T-helper 17 cell (primary cell): ENCODE measurements at places on chromosomes 7 and 10. TPM values are rescaled to one million over a fixed set of nuclear protein-coding genes. Genes with fewer than 3 reads are reported as not detected.

DNA sequence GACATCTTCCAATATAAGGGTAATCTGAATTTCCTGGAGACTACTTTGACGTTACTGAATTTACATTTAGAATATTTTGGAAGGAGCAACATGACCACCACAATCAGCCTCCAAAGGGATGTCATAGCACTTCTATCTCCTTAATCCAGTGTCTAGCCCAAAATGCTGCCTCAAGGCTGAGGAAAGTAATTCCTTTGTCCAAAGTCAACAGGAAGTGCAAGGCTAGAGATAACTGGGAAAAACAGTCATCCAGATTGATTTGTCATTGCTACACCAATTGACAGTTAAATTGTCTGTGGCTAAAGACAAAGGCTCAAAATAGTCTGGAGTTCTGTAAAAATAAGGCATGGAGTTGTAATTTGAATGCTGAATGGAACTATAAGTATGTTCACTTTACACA lies 3.9 kb upstream of the TFPI2 start:
- peaks cover 3% of the 10 kb centered on the region for H3K36me3 ChIP-seq
- H3K27me3 ChIP-seq: peaks cover 53% of the 10 kb centered on the region
- H3K4me3 ChIP-seq: no peak overlapping the region
- no peak for DNase-seq

DNA sequence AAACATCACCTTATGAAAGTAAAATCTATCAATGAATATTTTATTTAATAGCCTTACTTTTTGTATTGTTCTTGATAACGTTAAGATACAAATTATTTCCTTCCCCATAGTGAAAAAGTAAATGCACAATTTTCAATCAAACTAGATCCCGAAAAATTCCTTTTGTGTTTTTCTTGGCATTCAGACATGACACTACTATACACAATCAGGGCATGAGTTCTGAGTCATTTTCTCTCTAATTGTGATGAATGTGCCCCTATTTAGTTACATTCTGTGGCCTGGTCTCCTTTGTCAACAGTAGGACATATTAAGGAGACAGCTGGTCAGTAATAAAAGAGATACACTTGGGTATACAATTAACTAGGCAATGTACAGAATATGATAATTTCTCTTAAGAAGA lies 19.8 kb downstream of the COL1A2 start:
- no peak for DNase-seq
- H3K4me1 ChIP-seq: peaks cover 2% of the 10 kb centered on the region
- no peak overlapping the region for H3K4me3 ChIP-seq
- no peaks in the 10 kb centered on the region for H3K36me3 ChIP-seq
- peaks cover 40% of the 10 kb centered on the region for H3K27me3 ChIP-seq
- no peak overlapping the region for H3K27ac ChIP-seq

DNA sequence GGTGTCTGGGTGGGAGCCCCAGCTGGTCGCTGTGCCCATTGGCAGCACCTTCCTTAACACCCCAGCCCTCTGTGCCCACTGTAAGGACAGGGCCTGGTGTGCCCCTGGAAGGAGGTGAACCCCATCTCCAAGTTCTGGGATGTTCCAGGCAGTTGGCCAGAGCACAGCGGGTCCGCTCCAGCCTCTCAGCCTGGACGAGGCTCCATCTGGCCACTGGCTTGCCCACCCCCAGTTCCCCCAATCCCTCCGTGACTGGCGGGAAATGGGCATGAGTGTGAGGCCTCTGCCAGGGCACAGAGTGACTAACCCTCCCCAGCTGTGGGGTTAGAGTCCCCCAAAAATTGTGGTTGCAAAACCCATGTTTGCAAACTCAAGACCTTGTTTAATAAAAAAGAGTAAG lies 15.6 kb downstream of the GRIFIN start:
- no peaks in the 10 kb centered on the region for H3K27me3 ChIP-seq
- H3K4me1 ChIP-seq: no peaks in the 10 kb centered on the region
- no peak for DNase-seq
- no peak overlapping the region for H3K27ac ChIP-seq
- no peaks in the 10 kb centered on the region for H3K36me3 ChIP-seq

GRCh38 chr7:152073352-152073751 lies 47.9 kb downstream of the GALNT11 start:
- H3K27me3 ChIP-seq: no peaks in the 10 kb centered on the region
- H3K4me3 ChIP-seq: no peak overlapping the region
- no peak overlapping the region for H3K27ac ChIP-seq
- DNase-seq: no peak
- no peaks in the 10 kb centered on the region for H3K36me3 ChIP-seq

DNA sequence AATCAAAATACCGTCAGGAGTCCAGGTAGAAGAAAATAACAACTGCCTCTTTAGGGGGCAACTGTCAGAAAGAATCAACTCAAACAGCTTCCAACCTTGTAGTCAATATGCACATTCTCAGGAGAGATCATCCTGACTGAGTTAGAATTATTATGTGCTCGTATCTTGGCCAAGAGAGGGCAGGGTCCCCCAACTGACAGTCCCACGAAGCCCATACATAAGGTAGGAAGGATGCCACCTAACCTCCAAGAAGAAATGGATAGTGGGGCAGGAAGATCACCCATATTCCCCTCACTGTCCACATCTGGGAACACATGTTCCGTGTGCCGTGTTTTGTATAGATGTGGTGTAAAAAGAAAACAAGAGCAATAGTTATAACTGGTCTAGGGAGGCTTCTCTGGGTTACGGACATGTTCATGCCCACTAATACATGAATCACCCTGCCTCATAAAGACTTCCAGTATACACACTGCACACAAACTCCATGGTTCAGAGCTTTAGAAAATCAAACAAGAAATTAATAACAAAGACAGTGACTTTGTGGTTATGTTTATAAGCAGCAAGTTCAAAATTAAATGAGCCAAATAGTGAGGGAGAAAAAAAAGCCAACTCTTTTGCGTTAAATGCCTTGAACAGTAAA lies 295.6 kb downstream of the FGFR2 start:
- H3K4me3 ChIP-seq: no peak overlapping the region
- no peak for DNase-seq
- no peaks in the 10 kb centered on the region for H3K4me1 ChIP-seq
- H3K27me3 ChIP-seq: no peaks in the 10 kb centered on the region

GRCh38 chr7:22726345-22726906 lies 574 bp upstream of the IL6 start:
- no peaks in the 10 kb centered on the region for H3K36me3 ChIP-seq
- no peak overlapping the region for H3K27ac ChIP-seq
- peaks cover 16% of the 10 kb centered on the region for H3K4me1 ChIP-seq
- no peak for DNase-seq
- H3K27me3 ChIP-seq: peaks cover 29% of the 10 kb centered on the region
- H3K4me3 ChIP-seq: peak overlapping the region; percentile 55

GRCh38 chr7:116616555-116617059 lies 55.4 kb upstream of the MET start:
- H3K4me1 ChIP-seq: no peaks in the 10 kb centered on the region
- no peaks in the 10 kb centered on the region for H3K36me3 ChIP-seq
- H3K27ac ChIP-seq: no peak overlapping the region
- no peak overlapping the region for H3K4me3 ChIP-seq
- H3K27me3 ChIP-seq: peaks cover 34% of the 10 kb centered on the region
- no peak for DNase-seq

DNA sequence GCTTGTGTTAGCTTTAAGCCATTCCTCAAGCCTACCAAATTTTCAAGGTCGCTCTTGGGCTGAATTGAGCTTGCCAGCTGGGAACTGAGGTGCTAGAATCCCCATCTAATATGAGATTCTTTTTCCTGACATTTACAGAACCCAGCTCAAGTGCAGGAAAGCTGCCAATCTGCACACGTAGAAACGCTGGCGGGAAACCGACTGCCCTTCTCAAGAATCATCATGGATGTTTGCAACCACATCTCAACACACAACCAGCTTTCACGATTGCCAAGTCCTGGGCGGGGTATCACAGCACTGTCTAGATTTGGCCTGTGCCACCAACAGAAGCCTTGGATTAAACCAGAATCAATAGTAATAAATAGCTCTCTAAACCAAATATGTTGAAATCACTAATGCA lies 203.7 kb downstream of the DIP2C start:
- peaks cover 2% of the 10 kb centered on the region for H3K36me3 ChIP-seq
- DNase-seq: no peak
- H3K27me3 ChIP-seq: peaks cover 15% of the 10 kb centered on the region
- H3K27ac ChIP-seq: peak overlapping the region; percentile 90

- H3K4me3 ChIP-seq: no peak overlapping the region
- H3K36me3 ChIP-seq: peaks cover 2% of the 10 kb centered on the region
- no peaks in the 10 kb centered on the region for H3K4me1 ChIP-seq
- no peaks in the 10 kb centered on the region for H3K27me3 ChIP-seq
- no peak overlapping the region for H3K27ac ChIP-seq
Measured at GRCh38 chr7:75033064-75033463, 40.5 kb downstream of the RCC1L start.

PDZD7 gene
- total RNA-seq: 0.65 TPM

TMEM270 gene
- not detected for total RNA-seq

DDX56 gene
- total RNA-seq: 101 TPM

GPR15LG gene
- not detected for total RNA-seq
